ENCODE measurements at places on chromosomes 16 and 17. TPM values are rescaled to one million over a fixed set of nuclear protein-coding genes. Genes with fewer than 3 reads are reported as not detected.

- no peak for DNase-seq
These were observed 49.3 kb downstream of the PRKCA start for GRCh38 chr17:66351701-66352100.

ABCC3 gene
- 0.71 TPM for total RNA-seq

OMG gene
- total RNA-seq, result 0.71 TPM

DNA sequence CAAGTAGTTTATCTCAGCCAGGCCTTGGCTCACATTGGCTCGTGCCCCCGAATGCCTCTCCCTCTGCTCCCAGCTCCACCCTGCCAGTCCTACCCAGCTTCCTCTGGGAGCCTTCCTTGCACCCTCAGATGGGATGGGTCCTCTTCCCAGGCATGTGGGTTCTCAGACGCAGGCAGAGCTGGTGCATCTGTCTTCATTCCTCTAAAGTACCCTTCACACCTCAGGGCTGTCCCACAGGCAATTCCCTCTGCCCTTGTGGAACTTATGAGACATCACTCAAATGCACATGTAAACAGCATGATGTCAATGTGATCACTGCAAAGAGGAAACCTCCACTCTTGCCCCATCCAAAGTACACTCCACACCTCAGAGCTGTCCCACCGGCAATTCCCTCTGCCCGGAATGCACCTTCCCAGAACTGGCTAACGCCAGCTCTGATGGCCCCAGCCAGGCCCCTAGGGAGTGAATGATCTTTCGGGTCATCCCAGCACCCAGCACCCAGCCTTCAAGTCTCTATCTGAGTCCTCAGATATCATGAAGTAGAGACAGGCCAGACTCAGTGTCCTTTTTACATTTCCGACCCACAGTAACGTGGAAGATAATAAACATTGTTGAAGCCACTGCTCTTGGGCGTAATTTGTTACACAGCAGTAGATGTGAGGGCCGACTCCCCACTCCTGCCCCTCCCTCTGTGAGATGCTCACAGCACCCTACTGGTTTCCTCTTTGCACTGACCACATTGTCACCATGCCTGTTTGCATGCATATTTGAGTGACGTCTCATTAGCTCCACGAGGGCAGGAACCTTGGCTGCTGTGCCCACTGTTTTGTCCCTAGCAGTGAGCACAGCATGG, 85.4 kb downstream of the N4BP1 start:
- peak; percentile 52 for DNase-seq

GRCh38 chr16:85243308-85243707, 131.0 kb upstream of the CIBAR2 start:
- no peak for DNase-seq

- DNase-seq, result peak; percentile 81
These were observed 1.2 kb downstream of the RTN4RL1 start for GRCh38 chr17:2023692-2024571.

KRTAP9-4 gene
- not detected for total RNA-seq

DNA sequence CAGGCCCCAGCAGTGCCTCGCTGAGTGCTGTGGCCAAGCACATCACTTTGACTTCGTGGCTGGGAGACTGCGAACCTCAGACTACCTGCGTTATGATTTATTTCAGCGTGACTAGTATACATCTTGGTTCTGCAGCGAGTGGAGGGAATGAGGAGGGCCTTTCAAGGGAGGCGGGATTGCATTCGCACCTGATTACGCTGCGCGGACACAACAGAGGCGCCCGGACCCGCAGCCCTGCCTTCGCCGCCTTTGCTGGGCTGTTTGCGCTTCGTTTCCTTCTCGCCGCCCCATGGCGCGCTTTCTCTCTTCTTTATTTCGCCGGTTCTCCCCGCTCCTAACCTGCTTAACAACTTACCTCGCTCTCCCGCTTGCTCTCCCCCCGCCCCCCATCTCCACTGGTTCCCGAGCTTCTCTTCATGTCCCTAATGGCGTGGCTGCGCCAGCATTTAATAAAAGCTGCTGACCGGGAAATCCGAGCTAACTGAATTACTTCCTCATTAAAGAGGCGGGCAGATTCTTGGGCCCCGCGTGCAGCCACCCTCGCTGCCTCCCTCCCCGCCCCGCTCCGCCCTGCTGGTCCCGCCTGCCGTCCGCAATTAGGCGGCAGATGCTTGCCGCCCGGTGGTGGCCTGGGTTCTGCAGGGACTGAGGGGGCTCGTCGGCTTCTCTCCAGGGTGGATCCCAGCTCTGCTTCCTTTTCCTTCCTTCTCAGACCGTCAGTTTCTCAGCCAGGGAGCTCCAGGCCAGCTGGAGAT, 257.6 kb upstream of the SDK2 start:
- DNase-seq, result no peak

TBC1D3 gene
- total RNA-seq, result not detected

SUPT6H gene
- total RNA-seq, result 52.4 TPM

TNFRSF17 gene
- not detected for total RNA-seq

DNA sequence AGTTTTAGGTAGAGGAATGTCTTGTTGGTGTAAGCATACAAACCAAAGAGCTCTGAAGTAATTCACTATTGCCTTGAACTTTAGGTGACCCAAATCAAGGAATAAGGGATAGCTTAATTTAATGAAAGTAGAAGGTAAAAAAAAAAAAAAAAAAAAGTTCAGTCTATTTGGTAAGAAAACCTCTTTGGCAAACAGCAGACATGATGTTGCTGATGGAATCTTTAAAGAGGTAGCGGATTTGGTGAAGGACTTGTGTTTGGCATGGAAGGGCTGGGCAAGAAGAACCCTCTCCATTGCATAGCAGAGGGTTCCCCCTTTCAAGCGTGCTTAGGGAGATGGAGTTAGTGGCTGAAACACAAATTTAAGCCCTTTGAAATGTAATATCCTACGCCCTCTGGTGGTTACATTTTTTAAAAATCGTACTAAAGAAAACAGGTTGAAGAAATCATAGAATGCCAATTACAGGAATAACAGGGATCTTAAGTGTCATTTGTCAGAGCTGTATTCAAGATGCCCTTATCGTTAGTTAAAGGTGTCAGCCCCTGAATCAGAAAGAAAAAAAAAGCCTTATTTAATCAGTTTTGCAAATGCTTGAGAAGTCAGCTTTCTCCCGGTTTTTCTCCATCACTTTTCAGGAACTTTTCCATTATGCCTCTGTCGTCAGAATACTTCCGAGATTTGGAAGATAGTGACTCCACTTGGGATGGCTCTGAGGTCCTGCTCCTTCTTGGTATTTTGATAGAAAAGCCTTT, 383.1 kb downstream of the KCNJ2 start:
- DNase-seq, result no peak

HSPB9 gene
- total RNA-seq, result 0.27 TPM

CCDC154 gene
- not detected for total RNA-seq

DNA sequence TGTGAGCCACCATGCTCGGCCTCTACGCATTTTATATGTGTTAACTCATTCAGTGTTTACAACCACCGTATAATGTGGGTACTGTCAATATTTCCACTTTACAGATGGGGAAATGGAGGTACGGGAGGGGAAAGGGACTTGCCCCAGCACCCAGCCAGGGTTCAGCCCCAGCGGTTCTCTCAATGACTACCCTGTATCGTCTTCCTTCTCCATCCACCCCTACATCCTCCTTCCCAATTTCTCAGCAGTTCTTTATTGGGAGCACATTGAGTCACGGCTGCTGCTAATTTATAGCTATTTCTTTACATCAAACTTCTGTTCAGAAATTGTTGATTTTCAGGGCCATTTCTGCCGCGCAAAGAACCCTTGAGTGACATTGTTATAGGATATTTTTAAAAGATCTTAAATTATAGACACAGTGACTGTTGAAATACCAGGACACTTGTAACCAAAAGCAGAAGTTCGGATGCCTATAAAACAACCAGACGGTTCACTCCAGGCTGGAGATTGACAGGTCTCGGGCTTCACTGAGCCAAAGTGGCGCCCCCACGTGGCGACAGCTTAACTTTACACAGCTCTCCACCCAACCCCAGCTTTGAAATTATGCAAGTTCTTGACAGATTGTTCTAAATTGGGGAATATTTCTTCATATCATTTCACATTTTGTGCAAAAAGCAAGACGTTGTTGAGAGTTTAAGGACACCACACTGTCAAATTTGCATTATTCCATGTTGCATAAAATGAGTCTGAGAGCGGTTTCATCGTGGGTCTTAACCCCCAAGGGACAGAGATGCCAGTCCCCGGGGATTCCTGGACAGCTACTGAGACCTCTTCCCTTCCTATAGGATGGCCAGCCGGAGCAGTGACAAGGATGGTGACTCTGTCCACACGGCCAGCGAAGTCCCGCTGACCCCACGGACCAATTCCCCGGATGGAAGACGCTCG, 11.8 kb downstream of the SYT17 start:
- DNase-seq, result peak; percentile 75

SLC5A11 gene
- not detected for total RNA-seq

DNA sequence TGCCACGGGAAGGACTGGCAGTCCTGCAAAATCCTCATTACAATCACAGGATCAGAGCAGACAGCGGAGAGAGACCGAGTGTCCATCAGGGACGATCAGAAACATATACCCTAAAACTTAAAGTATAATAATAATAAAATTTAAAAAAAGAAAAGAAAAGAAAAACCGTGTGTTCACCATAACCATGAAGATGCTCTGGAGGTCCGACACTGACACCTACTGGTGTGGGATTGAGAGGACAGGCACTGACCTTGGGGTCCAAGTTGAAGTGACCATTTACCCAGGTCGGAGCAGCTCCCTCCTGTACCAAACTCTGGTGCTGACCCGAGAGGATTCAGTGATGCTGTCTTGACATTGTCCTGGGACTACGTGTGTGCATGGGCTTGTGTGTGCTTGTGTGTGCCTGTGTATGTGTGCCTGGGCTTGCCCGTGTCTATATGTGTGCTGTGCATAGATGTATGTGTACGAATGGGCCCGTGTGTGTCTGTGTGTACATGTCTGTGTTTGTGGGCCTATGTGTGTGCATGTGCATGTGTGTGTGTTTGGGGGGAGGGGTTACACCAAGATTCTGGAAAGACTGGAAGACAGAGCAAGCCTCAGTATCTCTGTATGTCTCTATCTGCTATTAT, 10.0 kb upstream of the CD300LD start:
- DNase-seq, result no peak

TBC1D26 gene
- 0.66 TPM for total RNA-seq

PTRH2 gene
- total RNA-seq, result 23.9 TPM

DNA sequence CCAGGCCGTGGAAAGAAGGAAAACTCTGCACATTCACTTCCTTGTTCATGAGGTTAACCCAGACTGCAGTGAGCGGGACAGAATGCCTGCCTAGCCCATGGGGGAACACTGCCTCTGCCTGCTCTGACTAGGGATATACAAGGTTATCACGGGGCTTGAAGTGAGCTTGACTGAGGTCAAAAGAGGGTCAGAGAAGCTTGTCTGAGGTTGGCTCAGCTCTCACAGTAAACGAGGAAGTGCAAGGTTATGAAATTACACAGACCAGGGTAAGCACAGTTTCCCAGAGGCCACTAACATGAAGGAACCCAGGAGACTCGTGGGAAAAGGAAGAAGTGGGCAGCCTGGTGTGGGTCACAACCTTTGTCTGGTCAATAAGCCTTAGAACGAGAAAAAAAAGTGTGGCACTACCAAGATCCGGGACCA, 28.7 kb downstream of the HIC1 start:
- DNase-seq, result no peak

TRPV3 gene
- 0.14 TPM for total RNA-seq

- DNase-seq, result no peak
These were observed 22.4 kb downstream of the SLC35G3 start for GRCh38 chr17:35171834-35172233.

GRCh38 chr17:17499402-17500145, 3.4 kb upstream of the RASD1 start:
- DNase-seq, result no peak

RAC3 gene
- 3.8 TPM for total RNA-seq

- no peak for DNase-seq
These were observed 8.5 kb downstream of the KATNIP start for GRCh38 chr16:27558434-27558833.

GRCh38 chr16:56589141-56590039, at the start of gene MT3:
Gene MT3 (plus strand): TSS chr16:56589528. CDS start chr16:56589591, 63 bp downstream.
- no peak for DNase-seq
